ENCODE measurements at places on chromosomes 7 and 10. TPM values are rescaled to one million over a fixed set of nuclear protein-coding genes. Genes with fewer than 3 reads are reported as not detected.

DNA sequence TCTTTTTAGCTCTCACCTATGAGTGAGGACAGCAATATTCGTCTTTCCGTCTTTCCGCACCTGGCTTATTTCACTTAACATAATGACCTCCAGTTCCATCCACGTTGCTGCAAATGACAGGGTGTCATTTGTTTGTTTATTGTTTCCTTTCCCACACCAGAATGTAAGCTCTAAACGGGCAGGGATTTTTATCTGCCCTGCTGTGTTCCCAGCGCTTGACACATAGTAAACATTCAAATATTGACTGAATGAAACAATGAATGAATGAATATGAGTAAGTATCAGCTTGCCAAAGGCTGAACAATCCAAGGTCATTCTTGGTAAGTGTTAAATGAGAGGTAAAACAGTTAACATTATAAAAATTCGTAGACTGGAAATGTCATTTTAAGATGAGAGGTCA lies 12.8 kb downstream of the SH3PXD2A start:
- H3K27ac ChIP-seq: no peak overlapping the region
- no peaks in the 10 kb centered on the region for H3K27me3 ChIP-seq
- H3K4me3 ChIP-seq: no peak overlapping the region
- no peaks in the 10 kb centered on the region for H3K36me3 ChIP-seq

DNA sequence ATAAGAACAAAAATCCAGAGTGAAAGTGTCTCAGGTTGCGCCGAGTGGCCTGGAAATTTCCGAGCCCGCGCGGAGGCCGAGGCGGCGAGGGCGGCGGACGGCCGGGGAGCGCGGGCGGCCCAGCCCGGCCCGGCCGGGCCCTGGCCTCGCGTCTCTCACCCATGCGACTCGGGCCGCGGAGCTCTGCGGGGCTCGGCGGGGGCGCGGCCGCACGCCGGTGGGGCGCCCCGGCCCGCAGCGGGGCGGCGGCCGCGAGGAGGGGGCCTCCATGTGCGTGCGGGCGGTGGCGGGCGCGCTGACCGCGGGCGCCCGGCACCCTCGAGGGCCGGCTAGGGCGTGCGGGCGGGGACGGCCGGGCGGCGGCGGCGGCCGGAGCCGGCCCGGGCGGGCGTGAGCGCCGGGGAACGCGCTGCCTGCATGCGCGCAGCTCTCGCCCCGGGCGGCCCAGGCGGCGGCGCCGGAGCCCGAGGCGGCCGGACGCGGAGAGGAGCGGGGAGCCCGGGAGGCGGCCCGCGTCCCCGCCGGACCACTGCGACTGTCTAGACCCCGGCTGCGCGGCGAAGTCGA lies 302 bp upstream of the EN2 start:
- H3K27me3 ChIP-seq: peaks cover 94% of the 10 kb centered on the region
- H3K36me3 ChIP-seq: no peaks in the 10 kb centered on the region

GRCh38 chr7:46713868-46714596 lies 793.0 kb upstream of the IGFBP3 start:
- no peak overlapping the region for H3K27ac ChIP-seq
- H3K27me3 ChIP-seq: no peaks in the 10 kb centered on the region
- H3K4me3 ChIP-seq: no peak overlapping the region
- H3K36me3 ChIP-seq: no peaks in the 10 kb centered on the region
- no peaks in the 10 kb centered on the region for H3K4me1 ChIP-seq

GRCh38 chr7:2069472-2069860 lies 163.3 kb downstream of the MAD1L1 start:
- no peak overlapping the region for H3K27ac ChIP-seq
- H3K4me3 ChIP-seq: no peak overlapping the region
- no peaks in the 10 kb centered on the region for H3K4me1 ChIP-seq
- no peaks in the 10 kb centered on the region for H3K36me3 ChIP-seq
- H3K27me3 ChIP-seq: no peaks in the 10 kb centered on the region

- no peak overlapping the region for H3K27ac ChIP-seq
- no peaks in the 10 kb centered on the region for H3K27me3 ChIP-seq
- H3K4me3 ChIP-seq: no peak overlapping the region
Measured at GRCh38 chr7:95469848-95470247, 15.9 kb upstream of the ASB4 start.

DNA sequence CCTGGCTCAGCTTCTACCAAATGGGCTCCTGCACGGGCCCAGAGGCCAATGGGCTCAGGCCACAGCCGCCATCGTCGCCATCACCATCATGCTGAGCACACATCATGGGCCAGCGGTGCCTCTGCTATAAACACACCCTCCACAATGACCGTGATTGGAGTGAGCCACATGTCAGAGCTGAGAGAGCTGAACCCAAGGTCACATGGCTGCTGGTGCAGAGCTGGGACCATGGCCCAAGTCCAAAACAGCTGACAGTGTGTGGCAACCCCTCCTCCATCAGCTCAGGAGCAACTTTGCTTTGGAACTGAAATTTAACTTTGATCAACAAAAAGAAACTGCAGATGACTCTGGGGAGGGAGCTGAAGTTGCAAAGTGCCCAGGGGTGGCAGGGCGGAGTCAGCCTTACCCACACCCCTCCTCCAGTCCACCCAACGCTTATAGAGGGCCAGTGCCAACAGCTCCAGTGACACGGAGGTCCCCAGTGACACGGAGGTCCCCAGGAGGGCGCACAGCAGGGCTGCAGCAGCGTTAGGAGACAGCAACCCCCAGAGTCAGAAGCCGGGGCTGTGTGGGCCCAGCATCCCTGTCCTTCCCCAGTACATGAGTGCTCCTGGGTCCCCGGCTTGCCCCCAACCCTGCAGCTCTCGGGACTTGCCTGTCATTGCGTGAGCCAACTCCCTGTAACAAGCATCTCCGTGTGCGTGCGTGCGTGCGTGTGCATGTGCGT lies 249.6 kb downstream of the ELFN1 start:
- H3K27ac ChIP-seq: no peak overlapping the region
- no peaks in the 10 kb centered on the region for H3K36me3 ChIP-seq
- no peaks in the 10 kb centered on the region for H3K4me1 ChIP-seq

DNA sequence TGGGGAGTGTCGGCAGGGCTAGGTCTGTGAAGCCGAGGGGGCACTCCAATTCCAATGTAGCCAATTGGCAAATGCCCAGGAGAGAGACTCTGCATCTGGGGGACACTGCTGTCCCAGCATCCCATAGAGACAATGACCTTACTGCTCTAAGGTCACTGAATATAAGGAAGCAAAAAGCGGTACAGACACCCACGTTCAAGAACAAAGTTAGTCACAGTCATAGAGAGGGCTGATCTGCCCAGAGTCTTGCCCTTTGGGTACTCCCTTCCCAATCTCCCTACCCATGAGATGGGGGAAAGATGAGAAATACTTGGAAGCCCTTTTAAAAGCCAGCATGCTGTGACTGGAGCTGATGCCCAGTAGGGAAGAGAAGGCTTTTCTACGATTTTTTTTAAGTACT lies 76.3 kb upstream of the GSDME start:
- 0 out of 2 replicates have a peak overlapping the region, but pooled peaks have one; percentile 10 for H3K27ac ChIP-seq
- H3K4me1 ChIP-seq: peaks cover 36% of the 10 kb centered on the region
- no peaks in the 10 kb centered on the region for H3K27me3 ChIP-seq
- 0 out of 2 replicates have a peak, but pooled peaks cover 2% of the 10 kb centered on the region for H3K36me3 ChIP-seq

DNA sequence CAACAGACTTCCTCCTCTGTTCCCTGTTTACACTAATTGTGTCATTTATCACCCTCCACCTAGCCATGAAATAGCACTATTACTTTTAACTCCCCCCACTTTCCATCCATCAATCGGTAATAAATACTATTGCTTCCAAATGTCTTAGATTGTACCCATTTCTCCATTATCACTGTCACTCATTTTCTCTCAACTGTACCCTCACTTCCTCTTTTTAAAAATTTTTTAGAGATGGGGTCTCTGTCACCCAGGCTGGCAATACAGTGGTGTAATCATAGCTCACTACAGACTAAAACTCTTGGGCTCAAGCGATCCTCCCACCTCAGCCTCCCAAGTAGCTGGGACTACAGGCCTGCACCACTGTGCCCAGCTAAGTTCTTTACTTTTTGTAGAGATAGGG lies 123.5 kb upstream of the EGR2 start:
- DNase-seq: no peak
- H3K4me1 ChIP-seq: no peaks in the 10 kb centered on the region
- H3K27me3 ChIP-seq: no peaks in the 10 kb centered on the region
- no peak overlapping the region for H3K27ac ChIP-seq
- H3K4me3 ChIP-seq: no peak overlapping the region

DNA sequence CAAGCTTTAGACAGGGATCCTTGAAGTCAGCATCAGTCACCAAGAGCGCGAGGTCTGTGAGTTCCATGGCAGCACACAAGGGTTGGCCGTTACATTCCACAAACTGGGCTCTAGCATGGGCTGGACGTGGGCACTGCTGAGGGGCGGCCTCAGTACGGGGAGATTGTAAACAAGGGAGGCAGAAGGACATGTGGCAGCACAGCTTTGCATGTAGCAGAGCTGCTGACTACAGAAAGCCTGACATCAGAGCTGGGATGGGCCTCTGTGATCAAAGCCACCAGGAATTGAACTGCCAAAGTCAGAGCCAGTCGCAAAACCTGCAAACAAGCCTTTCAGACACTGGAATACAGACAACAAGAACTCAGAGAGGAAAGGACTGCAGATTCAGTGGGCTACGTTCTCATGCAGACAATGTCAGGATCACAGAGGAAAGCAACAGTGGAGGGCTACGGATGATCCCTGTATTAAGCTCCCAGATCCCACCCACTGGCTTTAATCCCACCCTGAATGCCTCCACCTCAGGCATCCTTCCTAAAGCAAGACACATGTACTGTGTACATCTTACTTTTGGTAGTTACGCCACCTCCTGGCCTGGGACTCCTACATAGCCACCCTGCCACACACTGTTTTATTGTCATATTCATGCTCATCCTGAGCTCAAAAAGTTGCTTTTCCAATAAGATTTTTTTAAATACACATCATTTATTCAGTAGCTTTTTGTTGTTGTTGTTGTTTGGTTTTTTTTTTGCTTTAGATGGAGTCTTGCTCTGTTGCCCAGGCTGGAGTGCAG lies 291.1 kb upstream of the IMMP2L start:
- H3K27me3 ChIP-seq: no peaks in the 10 kb centered on the region
- H3K27ac ChIP-seq: no peak overlapping the region
- H3K4me1 ChIP-seq: no peaks in the 10 kb centered on the region
- H3K4me3 ChIP-seq: no peak overlapping the region
- no peaks in the 10 kb centered on the region for H3K36me3 ChIP-seq

DNA sequence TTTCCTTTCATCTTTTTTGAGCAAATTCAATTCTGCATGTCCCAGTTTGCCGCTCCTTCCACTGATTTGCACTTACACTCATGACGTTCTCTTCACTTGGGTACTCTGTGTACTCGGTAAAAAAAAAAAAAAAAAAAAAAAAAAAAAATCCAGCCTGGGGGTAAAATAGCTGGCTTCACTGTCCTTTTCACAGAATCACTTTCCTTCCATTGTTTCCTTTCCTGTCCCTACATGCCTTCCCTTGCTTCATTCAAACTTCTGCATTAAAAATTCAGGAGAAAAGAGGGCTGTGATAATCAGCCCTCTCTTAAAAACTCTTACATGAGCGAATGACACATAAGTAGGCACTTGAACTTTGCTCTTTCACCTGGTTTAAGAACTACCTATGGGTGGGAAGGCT lies 8.7 kb downstream of the ANKRD1 start:
- no peak overlapping the region for H3K4me3 ChIP-seq
- H3K27me3 ChIP-seq: no peaks in the 10 kb centered on the region
- DNase-seq: no peak
- H3K36me3 ChIP-seq: peaks cover 38% of the 10 kb centered on the region

- no peak overlapping the region for H3K27ac ChIP-seq
- H3K4me3 ChIP-seq: peak overlapping the region; percentile 14
- H3K4me1 ChIP-seq: peaks cover 10% of the 10 kb centered on the region
Measured at GRCh38 chr7:128938544-128939074, 882 bp downstream of the IRF5 start.

DNA sequence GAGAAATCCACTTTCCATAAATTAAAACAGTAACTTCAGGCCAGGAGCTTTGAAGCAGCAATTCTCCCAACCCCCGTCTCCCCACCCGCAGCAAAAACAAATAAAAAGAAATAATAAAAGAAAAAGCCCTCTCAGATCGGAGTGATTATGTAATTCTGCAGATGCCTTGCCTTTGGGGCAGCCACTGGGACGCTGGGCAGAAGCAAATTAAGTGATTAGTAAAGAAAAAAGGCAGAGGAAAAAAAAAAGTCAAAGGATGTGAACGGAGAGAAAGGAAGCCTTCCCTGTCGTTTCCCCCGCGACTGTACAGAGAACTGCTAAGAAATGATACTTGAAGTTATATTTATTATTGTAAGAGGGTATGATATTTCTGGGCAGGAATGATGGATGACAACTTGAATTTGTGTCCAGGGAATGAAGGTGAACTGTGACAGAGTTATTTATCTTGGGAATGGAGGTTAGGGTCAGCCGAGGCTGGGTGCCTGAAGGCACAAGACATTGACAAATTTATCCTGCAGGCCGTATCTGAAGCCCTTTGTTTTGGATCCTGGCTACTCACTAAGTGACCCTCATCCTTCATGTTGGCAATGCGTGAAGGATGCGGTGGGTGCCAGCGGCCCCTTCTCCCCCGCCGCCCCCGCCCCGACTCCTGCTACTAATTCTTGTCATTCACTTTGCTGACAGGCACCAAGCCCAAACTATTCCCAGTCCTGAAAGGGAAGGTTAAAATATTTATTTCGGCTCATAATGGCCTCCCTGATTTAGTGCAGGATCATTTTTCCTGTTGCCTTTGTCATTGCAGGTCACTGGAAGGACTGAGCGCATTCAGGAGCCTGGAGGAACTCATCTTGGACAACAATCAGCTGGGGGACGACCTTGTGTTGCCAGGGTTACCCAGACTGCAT lies 604.0 kb downstream of the LRMDA start:
- DNase-seq: no peak
- H3K27ac ChIP-seq: no peak overlapping the region

DNA sequence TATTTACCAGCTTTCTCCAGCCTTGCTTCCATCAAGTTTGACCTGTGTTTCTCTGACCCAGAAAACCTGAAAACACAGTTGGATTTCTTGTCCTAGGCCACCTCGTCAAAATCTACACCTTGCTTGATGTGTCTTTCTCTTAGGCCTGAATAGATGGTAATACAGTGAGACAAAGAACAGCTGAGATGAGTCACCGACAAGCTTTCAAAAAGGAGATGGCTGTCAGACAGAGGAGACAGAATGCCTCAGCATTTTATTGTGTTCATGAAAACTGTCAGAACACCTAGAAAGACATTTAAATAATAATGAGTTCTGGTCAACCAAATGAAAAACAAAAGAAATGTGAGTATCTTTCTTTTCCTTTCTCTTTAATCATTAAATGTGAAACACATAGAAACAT lies 119.7 kb upstream of the SORCS1 start:
- H3K27ac ChIP-seq: no peak overlapping the region
- H3K36me3 ChIP-seq: no peaks in the 10 kb centered on the region
- H3K4me1 ChIP-seq: no peaks in the 10 kb centered on the region
- H3K27me3 ChIP-seq: no peaks in the 10 kb centered on the region

DNA sequence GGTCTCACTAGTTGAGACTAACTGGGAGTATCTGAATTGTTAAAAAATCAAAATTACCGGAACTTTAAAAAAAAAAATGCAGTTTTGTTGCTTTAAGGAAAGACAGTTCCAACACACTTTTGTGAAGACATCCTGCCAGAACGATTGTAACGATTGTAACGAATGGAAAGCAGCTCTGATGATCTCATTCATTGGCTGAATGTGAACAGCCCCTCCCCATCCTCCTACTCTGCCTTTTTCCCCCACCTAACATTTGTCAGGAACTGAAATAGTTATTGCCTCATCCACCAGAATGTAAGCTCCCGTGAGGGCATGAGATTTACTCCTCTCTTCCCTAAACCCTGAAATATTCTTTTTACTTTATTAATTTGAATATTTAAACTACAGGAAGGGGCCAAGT lies 23.1 kb upstream of the ZC3HAV1L start:
- H3K27me3 ChIP-seq: no peaks in the 10 kb centered on the region
- H3K4me3 ChIP-seq: no peak overlapping the region
- H3K27ac ChIP-seq: no peak overlapping the region
- peaks cover 45% of the 10 kb centered on the region for H3K36me3 ChIP-seq
- no peak for DNase-seq
- no peaks in the 10 kb centered on the region for H3K4me1 ChIP-seq

C10orf67 gene
- total RNA-seq: not detected

HOXA13 gene
- 2.5 TPM for total RNA-seq

CDHR3 gene
- total RNA-seq: 0.26 TPM

VAX1 gene
- total RNA-seq: not detected

CDC14C gene
- not detected for total RNA-seq
